CD4-positive, alpha-beta T cell treated with Interleukin-4 for 4 hours (primary cell): ENCODE measurements at places on chromosomes 7 and 10.
A peak's percentile ranks its signal among the peaks of the same experiment; 100 is the strongest.

DNA sequence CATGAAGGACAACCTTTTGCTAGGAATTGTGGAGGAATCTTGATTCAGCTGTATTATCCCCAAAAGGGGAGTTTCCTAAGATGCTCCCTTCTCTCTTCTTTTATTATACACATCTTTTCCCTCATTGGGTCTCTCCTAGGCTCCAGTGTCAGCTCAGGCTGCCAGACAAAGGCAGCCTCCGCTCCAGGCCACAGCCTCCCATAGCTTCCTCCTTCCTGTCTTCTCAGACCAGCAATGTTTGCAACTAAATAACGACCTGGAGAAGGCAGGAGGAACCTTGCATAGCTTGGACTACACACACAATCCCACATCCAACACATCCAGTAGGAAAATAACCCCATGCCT, 12.3 kb downstream of the SFXN3 start:
- DNase-seq = no peak

GRCh38 chr7:76262683-76263402, 39.6 kb upstream of the HSPB1 start:
- DNase-seq = no peak

DNA sequence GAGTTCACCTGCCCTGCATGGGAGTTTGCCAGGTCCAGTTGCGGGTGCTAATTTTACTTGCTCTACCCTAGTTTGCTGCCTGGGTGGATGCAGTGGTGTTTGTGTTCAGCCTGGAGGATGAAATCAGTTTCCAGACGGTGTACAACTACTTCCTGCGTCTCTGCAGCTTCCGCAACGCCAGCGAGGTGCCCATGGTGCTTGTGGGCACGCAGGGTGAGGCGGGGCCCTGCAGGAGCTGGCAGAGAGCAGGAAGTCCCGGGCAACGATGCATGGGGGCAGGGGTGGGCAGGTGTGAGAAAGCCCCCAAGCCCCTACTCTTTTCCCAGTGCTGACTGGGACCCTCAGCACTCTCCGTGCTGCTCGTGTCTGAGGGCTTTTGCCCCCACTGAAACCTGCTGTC, 31.3 kb downstream of the AGAP3 start:
- DNase-seq = peak; percentile 51

DNA sequence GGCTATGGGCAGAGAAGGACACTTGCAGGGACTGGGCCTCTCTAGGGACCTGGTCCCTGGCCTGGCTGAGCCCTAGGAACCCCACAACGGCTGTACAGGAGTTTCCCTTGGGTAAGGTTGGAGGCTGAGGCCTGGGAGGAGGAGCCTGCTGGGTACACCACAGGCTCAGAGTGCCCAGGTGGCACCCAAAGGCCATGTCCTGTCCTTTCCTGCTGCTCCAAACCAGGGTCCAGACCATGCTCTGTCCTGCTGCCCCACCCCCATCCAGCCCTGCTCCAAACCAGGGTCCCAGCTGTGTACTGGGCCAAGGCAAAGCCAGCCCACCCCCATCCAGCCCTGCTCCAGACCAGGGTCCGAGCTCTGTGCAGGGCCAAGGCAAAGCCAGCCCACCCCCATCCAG, 35.3 kb upstream of the ZNF488 start:
- no peak for DNase-seq

- no peak for DNase-seq
Observed at GRCh38 chr7:104772405-104773345, 241.3 kb upstream of the KMT2E start.

DNA sequence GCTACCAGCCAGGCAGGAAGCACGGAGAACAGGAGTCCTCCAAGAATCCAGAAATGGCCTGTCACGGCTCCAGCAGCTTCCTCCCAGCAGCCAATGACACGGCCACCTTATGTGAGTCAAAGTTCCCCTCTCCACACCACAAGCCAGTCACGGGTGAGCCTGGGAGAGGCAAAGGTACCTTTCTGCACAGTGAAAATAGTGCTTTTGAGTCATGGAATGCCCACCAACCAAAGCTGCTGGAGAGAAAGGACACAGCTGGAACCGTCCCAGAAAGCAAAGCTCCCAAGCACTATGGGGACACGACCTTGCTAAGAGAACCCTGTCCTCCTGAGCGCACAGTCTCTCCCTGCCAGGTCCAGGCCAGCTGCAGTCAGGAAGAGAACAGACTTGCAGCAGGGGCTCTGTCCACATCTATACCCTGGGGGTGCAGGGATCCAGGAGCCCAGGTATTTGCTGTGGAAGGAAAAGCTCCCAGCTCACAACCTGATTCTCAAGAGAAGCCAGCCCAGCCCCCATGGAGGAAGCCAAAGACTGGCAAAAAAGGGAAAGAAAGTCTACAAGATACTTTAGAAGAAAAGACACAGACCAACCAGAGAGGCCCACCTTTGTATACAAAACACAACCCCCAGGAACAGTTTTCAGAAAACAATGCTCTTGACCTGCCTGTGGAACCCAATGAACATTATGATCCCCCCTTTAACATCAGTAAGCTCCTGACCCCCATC, 24.4 kb downstream of the C10orf71 start:
- no peak for DNase-seq

DNA sequence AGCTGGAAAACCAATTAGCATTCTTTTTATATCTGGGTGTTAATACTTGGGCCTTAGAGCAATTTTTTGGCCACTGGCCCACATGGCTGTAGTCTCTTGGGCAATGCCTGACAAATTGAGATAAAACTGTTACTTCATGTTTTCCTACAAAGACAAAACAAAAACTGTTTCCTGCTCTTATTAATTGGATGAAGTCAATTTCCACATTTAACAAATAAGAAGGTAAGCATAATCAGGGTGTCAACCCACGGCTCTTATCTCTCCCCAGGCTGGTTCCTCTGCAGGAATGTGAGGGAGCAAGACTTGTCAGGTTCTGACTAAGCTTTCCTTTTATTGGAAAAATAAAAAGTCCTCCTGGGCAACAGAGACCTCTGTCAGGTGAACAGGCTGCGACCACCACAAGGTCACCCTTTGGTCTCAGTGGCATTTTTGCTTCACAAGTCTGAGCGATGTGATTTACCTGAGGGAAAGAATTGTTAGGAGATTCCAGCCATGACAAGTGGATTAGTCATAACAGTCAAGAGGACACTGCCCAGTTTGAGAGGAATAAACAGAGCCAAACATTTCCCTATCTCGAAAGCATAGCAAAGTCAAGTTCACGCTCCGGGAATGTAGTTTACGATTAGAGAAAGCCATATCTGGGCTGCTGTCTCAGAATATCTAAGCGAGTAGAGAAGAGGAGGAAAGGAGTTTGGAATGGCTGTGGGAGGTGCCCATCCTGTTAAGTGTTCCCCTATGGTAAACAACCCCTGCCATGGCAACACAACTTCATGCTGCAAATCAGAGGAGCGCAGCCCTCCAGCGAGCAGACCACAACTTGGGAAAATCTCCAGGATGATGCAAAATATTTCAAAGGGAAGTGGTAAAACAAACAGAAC, 144.4 kb downstream of the TES start:
- DNase-seq = no peak

DNA sequence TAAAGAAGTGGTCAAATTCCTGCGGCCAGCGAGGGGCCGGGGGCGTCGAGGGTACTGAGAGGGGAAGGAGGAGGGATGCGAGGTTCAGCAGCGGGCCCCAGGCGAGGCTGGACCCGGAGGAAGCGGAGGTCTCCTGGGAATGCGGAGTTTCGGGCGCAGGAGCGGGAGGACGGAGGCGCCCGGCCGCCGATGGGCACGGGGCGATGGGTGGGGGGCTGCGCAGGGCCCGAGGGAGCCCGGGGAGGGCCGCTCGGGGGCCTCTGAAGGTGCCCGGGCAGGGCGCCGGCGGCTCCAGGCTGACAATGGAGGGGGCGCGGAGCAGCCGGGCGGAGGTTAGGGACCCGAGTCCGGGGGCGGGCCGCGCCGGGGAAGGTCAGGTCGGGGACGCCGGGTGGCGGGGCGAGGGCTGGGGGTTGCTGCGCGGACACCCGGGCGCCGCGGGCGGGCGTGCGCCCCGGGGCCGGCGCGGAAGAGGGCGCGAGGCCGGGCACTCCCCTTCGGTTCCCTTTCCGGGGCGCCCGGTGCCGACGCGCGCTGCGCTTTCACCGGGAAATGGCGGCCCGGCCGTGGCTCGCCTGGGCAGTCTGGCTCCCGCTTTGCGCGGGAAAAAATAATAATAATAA, 683 bp downstream of the MACROH2A2 start:
- DNase-seq = no peak

GRCh38 chr10:103523683-103524082, 30.2 kb downstream of the NEURL1 start:
- no peak for DNase-seq

GRCh38 chr7:149422914-149423301, 38.0 kb downstream of the ZNF777 start:
- no peak for DNase-seq

- no peak for DNase-seq
Observed at GRCh38 chr7:5638994-5639393, 142.5 kb downstream of the RNF216 start.

GRCh38 chr10:124647421-124648130, 96.6 kb downstream of the FAM53B start:
- DNase-seq = peak; percentile 84

DNA sequence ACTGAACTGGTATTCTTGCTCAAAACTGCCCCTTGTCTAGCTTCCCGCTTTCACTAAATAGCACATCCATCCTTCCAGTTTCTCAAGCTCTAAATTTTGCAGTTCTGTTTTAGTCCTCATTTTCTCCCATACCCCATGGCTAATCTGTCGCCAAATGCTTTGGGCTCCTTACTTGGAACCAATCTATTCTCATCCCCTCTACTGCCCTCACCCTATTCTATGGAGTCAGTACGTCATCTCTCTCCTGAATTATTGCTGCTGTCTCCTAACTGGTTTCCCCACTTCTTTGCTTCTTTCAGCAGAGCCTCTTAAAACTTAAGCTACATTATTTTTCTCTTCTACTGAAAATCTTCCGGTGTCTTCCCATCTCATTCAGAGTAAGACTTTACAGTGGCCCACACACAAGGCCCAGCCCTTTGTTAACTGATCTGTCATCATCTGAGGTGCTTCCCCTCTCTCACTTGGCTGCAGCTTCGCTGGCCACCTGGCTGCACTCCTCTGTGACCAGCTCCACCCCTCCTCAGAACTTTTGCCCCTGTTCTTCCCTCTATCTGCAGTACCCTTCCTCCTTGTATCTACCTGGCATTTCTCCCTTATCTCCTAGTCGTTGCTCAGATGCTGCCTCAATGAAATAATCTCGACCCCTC, 9.9 kb downstream of the STARD3NL start:
- no peak for DNase-seq

DNA sequence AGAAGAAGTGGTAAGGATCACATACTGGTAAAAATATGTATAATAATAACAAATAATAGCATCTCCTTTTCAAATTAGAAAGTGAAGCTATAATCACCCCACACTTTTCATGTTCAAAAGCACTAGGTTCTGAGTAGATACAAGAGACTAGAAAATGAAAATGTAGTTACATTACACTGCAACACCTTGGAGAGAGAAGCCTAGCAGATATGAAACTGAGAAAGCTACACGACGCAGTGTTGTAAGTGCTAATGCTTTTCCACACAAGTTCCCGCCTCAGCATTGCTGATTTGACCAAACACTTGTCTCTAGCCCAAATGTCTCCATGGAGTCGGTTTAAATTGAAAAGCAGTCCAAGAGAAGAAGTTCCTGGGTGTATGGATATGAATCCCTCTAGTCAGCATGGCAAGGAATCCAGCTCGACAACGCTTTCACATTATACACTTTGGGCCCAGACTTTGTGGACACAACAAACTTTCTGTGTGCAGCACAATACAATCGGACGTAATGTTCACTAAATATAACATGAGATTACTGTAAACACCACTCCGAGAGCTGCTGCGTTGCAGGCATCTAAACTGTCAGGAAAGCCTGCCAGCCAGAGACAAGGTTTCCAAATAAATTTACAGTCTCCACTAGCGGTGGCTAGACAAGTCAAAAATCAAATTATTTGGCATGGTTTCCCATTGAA, 1.7 kb downstream of the PDE1C start:
- DNase-seq = no peak

GRCh38 chr10:48872234-48872633, 67.4 kb downstream of the LRRC18 start:
- DNase-seq = no peak

GRCh38 chr7:94178230-94178629, 174.1 kb upstream of the BET1 start:
- no peak for DNase-seq

GRCh38 chr7:27189295-27189996, 4.4 kb upstream of the HOXA11 start:
- no peak for DNase-seq

DNA sequence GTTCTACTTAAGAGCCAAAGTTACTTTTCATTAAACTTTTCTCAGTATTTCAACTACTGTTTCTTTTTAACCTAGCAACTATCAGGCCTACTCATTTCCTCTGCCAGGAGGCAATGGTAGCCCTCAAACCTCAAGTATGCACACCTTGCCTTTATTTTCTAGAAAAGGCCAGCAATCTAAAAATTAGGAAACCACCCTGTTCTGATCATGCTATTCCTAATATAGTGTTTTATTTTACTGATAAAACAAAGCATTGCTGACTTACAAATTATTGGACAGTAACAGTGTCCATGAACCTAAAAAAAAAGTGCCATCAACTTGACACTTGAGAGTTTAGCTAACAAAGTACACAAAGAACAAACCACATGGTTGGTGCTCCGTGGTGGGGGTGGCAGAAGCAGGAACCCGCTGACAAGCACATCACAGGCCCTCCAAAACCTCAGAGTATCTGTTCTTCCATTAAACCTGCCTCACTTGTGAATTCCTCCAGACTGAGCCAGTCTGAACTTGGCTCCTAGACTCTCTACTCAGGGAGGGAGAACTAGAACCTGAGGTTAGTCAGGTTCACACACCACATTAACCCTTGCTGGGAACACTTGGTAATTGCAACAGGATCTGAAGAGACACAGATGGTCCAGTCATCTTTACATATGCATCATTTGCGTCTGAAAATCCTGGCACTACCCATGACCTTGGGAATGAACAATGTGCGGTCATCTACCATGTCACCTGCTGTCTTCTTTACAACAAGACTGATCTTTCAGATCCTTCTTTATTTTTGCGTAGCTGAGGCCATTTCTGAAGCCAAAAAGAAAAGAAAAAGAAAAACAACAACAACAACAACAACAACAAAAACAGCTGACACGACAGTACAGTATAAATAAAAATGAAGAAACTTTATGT, 31.9 kb downstream of the PIP4K2A start:
- DNase-seq = peak; percentile 82

DNA sequence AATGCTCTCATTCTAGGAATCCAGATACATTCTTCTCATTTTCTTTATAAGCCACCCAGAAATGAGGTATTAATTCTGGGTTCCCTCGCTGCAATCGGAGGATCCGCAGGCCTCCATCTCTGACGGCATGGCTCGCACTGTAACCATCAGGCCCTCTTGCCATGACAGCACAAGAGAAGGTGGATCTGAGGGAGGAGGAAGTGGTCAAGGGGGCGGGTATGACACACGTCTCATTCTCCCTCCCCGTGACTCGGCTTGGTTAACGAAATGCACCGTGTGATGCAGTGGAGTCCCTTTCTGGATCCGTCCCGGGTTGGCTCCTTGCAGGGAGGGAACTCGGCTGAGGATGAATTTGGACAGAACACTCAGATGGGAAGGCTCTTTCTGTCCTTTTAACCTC, 280.2 kb downstream of the TCERG1L start:
- DNase-seq = no peak

- no peak for DNase-seq
Observed at GRCh38 chr7:150801946-150802771, 1.6 kb downstream of the TMEM176A start.
